ENCODE measurements at places on chromosomes 11 and 22.

- DNase-seq: peak; percentile 27
Observed at GRCh38 chr11:12827929-12828812, 153.9 kb downstream of the TEAD1 start.

DNA sequence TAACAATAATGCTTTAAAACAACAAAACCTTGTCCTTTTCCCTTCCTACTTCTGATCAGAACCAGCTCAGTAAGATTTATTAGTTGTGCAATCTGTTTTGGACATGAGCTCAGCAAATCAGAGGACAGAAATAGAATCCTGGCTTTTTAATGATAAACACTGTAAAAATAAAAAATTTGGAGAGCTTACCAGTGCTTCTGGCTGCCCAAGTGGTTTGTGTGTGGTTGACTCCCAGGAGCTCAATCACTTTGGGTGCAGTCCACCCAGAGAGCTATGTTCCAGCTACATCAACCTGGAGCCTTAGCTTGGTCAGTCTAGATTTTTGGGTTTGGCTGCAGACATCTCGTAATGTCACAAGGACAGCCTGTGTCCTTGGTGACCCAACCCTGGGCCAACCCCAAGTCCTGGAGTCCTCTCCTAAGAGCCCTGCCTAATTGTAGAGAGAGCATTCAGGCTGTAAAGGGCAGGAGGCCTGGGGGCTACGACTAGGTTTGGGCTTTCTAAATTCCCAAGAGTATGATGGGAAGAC is 28.5 kb downstream of the CD44 start:
- no peak for DNase-seq

DNA sequence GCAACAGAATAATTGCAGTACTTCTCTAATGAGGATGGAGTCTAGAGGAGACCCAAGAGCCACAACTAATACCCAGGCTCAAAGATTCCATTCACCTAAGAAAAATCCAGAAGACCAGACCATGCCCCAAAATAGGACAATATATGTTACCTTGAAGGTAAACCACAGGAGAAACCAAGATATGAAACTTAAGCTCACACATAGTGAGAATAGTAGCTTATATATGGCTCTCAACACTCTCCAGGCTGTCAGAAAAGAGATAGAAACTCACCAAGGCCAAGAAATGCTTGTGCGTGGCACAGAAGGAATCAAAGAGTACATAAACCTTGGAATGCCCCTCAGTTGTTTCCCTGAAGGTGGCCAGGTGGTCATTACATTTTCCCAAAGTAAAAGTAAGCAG is 9.1 kb downstream of the FAM111A start:
- no peak for DNase-seq

DNA sequence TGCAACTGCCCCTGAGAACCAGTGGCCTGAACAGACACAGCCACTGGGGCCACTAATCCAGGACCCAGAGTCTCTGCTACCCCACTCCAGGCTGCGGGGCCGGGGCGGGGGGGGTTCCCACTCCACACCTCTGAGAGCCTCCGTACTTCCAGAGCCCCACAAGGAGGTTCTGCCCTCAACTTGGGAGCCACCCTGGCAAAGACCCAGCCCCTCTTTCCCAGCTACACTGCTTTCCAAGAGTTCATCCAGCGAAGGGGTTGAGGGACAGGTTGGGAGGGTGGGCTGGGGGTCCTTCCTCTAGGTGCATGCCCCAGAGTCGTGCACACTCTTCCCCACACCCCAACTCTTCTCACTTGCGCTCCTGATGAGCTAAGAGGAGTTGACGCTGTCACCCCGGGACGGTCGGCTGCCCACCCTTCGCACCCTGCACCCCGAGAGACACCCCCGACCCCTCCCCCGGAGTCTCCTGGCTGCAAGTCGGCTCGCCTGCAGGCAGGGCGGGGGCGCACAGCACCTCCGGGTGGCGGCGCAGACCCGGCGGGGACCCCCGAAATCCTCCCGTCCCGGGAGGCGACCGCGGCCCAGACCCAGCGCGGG is 531 bp downstream of the RAB3IL1 start:
- DNase-seq: no peak

DNA sequence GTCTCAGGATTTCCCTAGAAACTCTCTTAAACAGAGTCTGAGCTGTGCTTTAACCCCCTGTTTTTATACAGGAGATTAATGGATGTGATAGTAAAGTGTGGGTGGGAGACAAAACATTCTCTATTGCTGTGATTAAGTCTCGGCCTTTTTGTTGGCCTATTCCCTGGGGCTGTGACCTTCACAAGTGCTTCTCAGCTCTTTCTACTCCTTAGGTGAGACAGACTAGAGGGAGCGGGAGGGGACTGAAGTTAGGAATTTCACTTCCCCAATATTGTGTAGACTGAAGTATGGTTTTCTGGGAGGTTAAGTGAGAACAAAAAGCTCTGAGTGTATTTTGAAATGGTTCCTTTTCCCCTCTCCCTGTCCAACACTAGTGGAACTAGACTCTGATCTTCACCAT is 29.8 kb upstream of the OR8B8 start:
- DNase-seq: no peak

GRCh38 chr11:130510407-130511006 is 62.1 kb downstream of the ADAMTS15 start:
- no peak for DNase-seq

GRCh38 chr11:57764972-57765371 is 3.4 kb downstream of the CTNND1 start:
- no peak for DNase-seq

DNA sequence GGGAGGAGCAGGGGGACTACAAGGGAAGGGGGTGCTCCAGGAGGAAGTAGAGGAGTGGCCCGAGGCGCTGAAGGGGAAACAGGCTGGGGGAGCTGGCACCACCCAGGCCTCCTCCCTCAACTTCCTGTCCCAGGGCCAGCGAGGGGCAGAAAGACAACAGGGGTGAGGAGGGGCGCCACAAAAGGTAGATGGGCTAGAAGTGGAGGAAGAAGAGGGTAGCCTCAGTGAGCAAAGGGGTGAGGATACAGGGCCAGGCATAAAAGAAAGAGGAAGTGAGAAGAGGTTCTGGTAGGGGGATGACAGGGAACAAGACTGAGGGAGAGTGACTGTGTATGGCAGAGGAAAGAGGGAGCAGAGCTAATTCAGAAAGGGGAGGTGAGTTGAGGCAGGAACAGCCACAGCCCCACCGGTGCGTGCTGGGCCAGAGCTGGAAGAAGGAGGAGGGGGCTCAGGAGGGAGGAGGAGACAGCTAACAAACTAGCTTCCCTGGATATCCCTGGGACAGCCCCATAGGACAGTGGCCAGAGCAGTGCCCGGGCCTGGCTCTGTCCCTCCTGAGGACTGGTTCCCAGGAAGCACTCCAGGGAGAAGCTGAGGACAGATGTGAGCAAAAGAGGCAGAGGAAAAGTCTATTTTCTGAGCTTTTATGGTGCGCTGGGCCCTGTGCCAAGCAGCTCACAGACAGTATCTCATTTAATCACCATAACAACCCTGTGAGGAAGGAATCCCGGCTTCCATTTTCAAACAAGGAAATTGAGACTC is 8.5 kb downstream of the DCHS1 start:
- no peak for DNase-seq

GRCh38 chr22:33599596-33599995 is 320.7 kb downstream of the LARGE1 start:
- DNase-seq: no peak

DNA sequence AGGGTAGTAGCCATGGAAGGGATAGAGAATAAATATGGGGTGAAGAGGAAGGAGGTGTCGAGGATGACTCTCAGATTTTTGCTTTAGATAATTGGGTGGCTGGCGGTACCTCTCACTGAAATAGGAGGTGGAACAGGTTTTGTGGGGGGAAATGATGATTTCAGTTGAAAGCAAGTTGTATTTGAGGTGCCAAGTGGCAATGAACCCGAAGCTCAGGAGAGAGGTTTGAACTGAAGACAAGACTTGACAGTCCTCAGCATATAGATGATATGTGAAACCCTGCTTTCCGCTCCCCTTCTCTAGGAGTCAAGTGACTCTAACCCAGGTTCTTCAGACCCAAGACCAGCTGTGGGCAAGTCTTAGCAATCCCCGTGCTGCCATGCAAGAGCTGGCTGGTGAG is 33.7 kb downstream of the RRP8 start:
- no peak for DNase-seq

- DNase-seq: no peak
Observed at GRCh38 chr11:2751523-2752203, 51.9 kb upstream of the KCNQ1OT1 start.

- DNase-seq: no peak
Observed at GRCh38 chr11:134250675-134251074, 2.5 kb downstream of the THYN1 start.

GRCh38 chr22:35432228-35432905 is 32.4 kb downstream of the MCM5 start:
- DNase-seq: no peak

- DNase-seq: peak; percentile 84
Observed at GRCh38 chr22:50705219-50705691, 32.6 kb downstream of the SHANK3 start.

DNA sequence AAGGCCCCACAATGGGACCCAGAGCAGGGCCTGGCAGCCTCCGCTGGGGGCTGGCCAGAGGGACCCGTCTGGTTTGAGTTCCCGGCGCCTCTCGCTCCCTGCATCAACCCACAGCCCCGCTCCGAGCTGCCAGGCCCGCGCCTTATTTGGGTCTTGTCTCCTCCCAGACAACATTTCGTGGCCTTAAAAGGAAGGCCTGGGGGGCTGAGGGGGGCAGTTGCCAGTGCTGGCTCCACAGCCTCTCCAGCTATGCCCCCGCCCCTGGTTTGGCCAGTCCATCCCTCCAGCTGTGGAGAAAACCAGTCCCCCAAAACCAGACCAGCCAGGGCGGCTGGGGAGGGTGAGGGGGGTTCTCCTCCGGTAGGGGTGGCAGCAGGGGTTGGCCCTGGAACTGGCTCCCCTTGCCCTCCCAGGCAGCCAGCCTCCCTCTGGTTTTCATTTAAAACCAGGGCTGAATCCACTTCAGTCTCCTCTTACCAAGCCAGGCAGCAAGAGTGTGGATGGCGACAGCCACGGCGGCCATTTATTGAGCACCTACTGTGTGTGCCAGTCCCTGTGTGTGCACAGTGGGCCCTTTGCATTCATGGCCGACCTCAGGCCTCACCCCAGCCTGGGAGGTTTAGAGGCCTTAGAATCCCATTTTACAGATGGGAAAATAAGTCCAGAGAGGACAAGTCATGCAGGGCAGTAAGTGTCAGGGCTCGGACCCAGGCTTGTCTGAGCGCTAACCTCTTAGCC is 18.6 kb downstream of the EMID1 start:
- no peak for DNase-seq

- DNase-seq: no peak
Observed at GRCh38 chr11:64337538-64338249, 2.3 kb upstream of the CCDC88B start.

GRCh38 chr11:117457835-117458234 is 130.2 kb downstream of the CEP164 start:
- DNase-seq: peak; percentile 28

DNA sequence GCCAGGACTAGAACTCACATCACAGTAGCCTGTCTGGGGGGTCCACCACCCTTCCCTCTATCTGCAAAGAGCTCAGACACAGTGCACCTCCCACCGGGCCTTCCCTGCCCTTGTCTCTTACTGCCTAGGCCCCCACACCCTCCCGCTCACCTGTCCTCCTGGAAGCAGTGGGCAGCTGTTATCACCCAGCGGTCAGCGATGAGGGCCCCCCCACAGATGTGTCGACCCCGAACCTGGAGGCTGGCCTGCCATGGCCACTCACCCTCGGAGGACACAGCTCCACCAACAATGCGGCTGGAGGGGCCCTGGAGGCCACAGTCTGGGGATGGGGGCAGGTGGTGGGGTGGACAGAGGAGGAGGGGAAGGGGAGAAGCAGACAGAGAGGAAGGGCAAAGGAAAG is 18.8 kb downstream of the KCTD17 start:
- peak; percentile 66 for DNase-seq

- DNase-seq: no peak
Observed at GRCh38 chr11:68146010-68146540, 24.9 kb upstream of the CHKA start.

DNA sequence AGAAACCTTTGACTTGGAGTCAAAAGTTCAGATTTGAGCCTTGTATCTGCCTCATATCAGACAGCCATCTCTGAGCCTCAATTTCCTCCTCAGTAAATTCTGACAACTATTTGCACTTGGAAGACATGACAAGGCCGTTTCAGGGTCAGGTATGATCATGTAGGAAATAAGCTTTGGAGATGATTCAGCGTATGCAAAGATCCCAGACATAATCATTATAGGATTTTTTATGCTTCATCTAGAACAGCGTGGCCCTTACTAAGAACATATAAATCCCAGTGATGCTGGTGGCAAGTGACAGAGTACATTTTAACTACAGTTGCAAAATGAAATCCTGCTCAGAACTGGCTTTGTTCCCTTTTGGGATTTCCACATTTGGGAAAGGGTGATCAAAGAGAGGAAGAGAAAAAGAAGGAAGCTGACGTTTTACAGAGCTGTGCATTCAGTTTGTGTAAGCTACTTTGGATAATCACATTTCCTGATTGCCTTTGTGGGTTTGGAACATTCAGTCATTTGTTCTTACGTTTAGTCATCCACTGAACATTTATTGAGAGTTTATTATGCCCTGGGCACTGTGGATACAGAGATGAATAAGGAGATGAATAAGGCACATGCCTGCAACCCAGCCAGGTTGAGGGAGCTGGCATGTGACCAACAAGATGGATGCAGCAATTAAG is 81.9 kb upstream of the HEPHL1 start:
- DNase-seq: no peak

GRCh38 chr22:24289741-24290163 is 19.1 kb downstream of the SPECC1L start:
- DNase-seq: no peak

- peak; percentile 23 for DNase-seq
Observed at GRCh38 chr11:30585892-30586250, 282 bp downstream of the MPPED2 start.

DNA sequence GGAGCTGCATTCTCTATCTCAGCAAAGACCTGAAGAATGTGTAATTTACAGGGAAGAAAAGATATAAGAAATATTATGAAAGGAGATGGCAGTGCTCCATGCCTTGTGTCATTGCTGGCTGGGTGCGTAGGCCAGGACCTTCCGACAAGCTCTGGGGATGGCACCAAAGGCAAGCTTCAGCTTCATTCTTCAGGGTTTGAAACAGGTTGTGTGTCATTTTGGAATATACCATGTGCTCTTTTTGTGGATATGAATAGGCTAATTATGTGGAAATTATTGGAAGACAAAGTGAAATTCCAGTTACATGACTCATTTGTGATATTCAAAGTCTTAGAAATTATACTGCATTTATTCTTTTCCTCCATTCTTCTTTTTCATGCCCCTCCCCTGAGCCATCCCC is 5.7 kb upstream of the KIRREL3 start:
- no peak for DNase-seq

- no peak for DNase-seq
Observed at GRCh38 chr11:62444236-62444833, 25.5 kb downstream of the SCGB1A1 start.

GRCh38 chr11:36258730-36259360 is 30.4 kb downstream of the COMMD9 start:
- DNase-seq: peak; percentile 78

DNA sequence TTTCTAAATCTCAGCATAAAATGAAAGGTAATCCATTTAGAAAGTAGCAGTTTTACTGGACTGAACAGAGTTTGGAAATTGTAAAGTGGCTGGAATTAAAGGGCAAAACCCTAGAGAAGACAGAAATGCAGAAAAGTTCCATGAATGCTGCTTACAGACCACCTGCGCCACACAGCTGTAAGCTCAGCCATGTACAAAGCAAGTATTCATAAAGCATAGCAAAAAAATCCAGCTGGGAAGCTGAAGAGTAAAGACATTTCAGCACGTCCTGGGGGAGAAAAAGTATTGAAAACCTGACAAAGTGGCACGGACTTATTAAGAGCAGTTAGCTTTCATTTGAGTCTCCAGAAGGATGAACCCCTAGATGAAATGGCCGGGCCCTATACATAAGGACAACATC is 220.1 kb upstream of the CNTN5 start:
- no peak for DNase-seq

Measured in NCI-H524 (cell line).